ENCODE measurements at places on chromosomes 2 and 18. TPM values are rescaled to one million over a fixed set of nuclear protein-coding genes. Genes with fewer than 3 reads are reported as not detected.

GRCh38 chr2:26578581-26578980, 62.6 kb downstream of the CIB4 start:
- H3K27me3 ChIP-seq: no peaks in the 10 kb centered on the region
- DNase-seq: no peak
- H3K4me3 ChIP-seq: no peak overlapping the region
- H3K36me3 ChIP-seq: no peaks in the 10 kb centered on the region
- H3K4me1 ChIP-seq: no peaks in the 10 kb centered on the region
- no peak overlapping the region for H3K27ac ChIP-seq

GRCh38 chr18:70535041-70535440, 246.2 kb downstream of the SOCS6 start:
- H3K27me3 ChIP-seq: no peaks in the 10 kb centered on the region
- no peak overlapping the region for H3K27ac ChIP-seq
- DNase-seq: no peak
- H3K36me3 ChIP-seq: no peaks in the 10 kb centered on the region
- H3K4me1 ChIP-seq: no peaks in the 10 kb centered on the region

DNA sequence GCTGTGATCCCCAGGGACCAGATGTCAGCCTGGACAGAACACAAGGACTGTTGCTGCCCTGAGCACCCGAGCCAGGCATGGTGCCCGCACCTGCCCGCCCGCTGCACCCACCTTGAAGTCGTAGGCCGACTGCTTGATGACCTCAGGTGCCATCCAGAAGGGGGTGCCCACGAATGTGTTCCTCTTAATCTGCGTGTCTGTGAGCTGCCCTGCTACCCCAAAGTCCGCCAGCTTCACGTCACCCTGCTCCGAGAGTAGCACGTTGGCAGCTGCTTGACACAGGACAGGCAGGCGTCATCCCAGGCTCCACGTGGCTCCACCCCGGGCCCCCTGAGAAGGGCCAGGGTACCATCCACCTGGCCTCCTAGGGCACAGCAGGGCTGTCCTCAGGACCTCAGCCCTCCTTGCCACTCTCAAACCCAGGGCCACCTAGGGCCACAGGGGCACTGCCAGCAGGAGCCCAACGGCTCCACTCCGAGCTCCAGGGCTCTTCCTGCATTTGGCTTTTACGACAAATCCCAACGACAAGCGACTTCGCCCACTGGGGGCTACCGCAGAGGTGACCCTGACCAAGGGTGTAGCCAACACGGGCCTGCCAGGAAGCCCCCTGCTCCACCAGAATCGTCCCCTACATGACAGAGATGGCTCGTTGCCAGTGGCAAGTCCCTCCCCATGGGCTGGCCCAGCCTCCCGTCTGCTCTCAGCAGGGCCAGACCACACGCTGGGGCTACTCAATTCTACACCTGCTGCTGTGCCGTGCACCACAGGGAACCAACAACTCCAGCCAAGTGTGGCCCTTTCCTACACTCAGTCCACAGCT, 9.0 kb downstream of the STK25 start:
- no peaks in the 10 kb centered on the region for H3K36me3 ChIP-seq
- H3K27ac ChIP-seq: no peak overlapping the region
- DNase-seq: no peak
- no peaks in the 10 kb centered on the region for H3K4me1 ChIP-seq
- H3K27me3 ChIP-seq: no peaks in the 10 kb centered on the region
- H3K4me3 ChIP-seq: no peak overlapping the region

DNA sequence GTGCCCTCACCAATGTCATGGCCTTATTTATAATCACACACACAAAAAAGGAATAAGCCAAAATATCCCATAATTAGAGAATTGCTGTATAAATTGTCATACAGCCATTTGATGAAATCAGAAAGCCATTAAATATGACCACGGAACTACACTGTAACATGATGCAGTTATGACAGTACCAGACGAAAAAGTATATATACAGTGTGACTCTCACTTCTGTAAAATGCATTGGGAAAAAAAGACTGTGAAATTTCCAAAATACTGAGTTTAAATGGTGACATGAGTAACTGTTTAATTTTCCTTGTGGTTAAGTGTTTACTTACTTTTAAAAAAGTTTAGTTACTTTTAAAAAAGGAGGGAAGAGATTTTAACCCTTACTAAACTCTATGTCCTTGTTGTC, 25.4 kb downstream of the UXS1 start:
- DNase-seq: no peak
- H3K4me3 ChIP-seq: no peak overlapping the region
- peaks cover 27% of the 10 kb centered on the region for H3K4me1 ChIP-seq
- H3K27me3 ChIP-seq: no peaks in the 10 kb centered on the region

- no peak overlapping the region for H3K4me3 ChIP-seq
- H3K27ac ChIP-seq: no peak overlapping the region
- H3K36me3 ChIP-seq: no peaks in the 10 kb centered on the region
- no peaks in the 10 kb centered on the region for H3K4me1 ChIP-seq
- H3K27me3 ChIP-seq: peaks cover 24% of the 10 kb centered on the region
- DNase-seq: no peak
Measured at GRCh38 chr2:36611316-36611990, 13.5 kb upstream of the FEZ2 start.

- no peak overlapping the region for H3K4me3 ChIP-seq
- no peaks in the 10 kb centered on the region for H3K4me1 ChIP-seq
- H3K36me3 ChIP-seq: peaks cover 5% of the 10 kb centered on the region
- no peaks in the 10 kb centered on the region for H3K27me3 ChIP-seq
Measured at GRCh38 chr18:33673689-33674088, 95.7 kb downstream of the ASXL3 start.

DNA sequence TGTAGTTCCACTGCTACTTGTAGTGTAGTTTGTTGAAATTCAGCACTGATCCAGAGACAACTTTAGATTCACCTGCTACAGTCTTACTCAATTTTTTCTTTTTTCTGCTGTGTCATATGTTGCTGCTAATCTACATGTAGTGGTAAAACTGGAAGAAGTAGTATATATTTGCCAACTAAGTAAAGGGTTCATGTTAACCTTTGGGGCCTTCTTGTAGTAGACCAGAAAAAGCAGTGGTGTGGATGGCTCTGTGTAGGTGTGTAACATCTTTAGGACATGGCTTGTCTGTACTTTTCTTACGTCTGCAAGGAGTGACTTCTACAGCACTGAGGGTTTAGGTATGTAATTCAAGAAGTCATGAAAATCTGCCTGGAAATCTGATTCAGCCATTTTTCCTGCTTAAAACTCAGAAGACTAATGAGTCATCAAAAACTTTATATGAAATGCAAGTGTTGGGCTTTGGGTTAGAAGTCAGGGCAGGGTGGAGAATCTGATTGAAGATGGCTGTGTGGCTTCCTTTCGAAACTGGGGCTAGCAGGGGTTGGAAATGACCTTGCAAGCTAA, 8.4 kb downstream of the PTPRM start:
- H3K4me1 ChIP-seq: peaks cover 7% of the 10 kb centered on the region
- no peaks in the 10 kb centered on the region for H3K27me3 ChIP-seq
- no peak overlapping the region for H3K27ac ChIP-seq
- no peak for DNase-seq

GRCh38 chr2:64352292-64352691, 101.7 kb upstream of the LGALSL start:
- H3K27me3 ChIP-seq: peaks cover 24% of the 10 kb centered on the region
- H3K36me3 ChIP-seq: peaks cover 6% of the 10 kb centered on the region
- no peaks in the 10 kb centered on the region for H3K4me1 ChIP-seq
- DNase-seq: no peak

GRCh38 chr2:238380336-238380735, 46.4 kb upstream of the ASB1 start:
- no peaks in the 10 kb centered on the region for H3K27me3 ChIP-seq
- no peak for DNase-seq
- H3K4me1 ChIP-seq: peaks cover 53% of the 10 kb centered on the region
- H3K36me3 ChIP-seq: peaks cover 5% of the 10 kb centered on the region
- no peak overlapping the region for H3K27ac ChIP-seq

The NDUFAF7 gene
- total RNA-seq: 24.3 TPM

The VWC2L gene
- not detected for total RNA-seq

The CXCR2 gene
- total RNA-seq: 0.47 TPM

The INHA gene
- total RNA-seq: not detected

The VSNL1 gene
- total RNA-seq: not detected

The RBM44 gene
- 3.2 TPM for total RNA-seq

The SERPINB7 gene
- total RNA-seq: not detected
